ENCODE measurements at places on chromosomes 12 and 14.

DNA sequence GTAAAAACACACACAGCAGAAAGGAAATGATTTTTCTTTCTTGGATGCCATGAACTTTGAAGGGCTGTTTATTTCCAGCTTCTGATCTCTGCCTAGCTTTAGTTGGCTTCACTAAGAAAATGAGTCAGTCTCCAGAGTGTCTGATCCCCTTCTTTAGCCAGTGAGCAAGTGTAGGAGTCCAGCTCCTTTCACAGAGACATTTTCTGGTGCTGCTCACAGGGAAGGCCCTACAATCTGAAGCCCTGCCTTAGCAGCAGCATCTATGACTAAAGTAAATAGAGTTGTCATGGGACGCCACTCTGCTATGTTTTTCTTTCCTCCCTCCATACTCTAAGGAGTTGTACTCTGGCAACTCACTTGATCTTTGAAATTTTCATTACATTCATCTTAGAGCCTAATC is 103.5 kb downstream of the RPAP3 start:
- no peak for DNase-seq

DNA sequence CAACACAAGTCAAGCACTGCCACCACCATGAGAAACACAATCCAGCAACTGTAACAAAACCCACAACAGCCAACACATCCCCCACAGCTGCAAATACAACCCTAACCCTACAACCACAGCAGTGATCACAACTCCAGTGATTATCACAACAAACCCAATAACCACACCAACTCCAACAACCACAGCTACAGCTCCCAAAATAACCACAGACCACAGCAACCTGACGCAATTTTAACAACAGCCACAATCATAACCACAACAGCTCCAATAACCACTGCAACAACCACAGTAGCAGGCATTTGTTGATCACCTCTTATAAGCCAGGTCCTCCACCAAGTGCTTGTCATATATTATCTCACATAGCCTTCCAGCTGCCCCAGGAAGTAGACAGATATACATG is 42.2 kb upstream of the FAM181A start:
- no peak for DNase-seq

GRCh38 chr12:48459259-48459658 is 13.1 kb upstream of the ANP32D start:
- no peak for DNase-seq

DNA sequence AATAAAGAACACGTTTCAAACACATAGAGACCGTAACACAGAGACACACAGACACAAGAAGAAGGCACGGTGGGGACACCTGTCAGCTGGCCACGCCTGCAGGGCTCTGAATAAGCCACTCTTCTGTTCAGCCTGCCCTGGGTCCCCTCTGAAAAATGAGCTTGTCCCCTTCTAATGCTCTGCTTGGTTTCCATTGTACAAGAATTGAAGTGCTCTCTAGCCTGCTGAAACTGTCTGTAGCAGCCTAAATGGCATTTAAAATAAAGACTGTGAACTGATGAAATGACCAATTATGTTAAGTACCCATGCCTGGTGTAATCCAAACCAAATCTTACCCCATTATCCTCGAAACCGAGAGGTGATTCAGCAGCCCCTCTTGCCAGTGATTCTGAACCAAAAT is 139.8 kb downstream of the FOXN3 start:
- DNase-seq, result no peak

DNA sequence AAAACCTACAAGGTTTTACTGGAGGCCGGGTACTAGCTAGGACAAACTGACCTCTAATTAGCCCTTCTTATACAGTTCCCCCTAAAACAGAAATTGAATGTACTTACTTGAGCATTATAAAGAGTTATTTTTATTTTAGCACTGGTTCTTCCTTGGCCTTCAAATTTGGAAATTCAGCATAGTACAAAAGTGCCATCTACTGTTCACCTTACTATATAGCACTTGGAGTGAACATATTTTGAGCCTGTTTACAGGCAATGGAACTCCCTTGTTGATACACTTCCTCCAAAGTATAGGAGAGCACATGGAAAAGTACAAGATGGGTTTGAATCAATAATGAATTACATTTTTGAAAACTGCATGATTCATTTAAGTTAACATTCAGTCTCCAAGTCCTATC is 3.9 kb upstream of the POC1B start:
- peak; percentile 61 for DNase-seq

- no peak for DNase-seq
These were observed 675.0 kb downstream of the TMEM121 start for GRCh38 chr14:106201376-106201775.

- DNase-seq, result no peak
These were observed 206.3 kb upstream of the NOS1 start for GRCh38 chr12:117567644-117568216.

DNA sequence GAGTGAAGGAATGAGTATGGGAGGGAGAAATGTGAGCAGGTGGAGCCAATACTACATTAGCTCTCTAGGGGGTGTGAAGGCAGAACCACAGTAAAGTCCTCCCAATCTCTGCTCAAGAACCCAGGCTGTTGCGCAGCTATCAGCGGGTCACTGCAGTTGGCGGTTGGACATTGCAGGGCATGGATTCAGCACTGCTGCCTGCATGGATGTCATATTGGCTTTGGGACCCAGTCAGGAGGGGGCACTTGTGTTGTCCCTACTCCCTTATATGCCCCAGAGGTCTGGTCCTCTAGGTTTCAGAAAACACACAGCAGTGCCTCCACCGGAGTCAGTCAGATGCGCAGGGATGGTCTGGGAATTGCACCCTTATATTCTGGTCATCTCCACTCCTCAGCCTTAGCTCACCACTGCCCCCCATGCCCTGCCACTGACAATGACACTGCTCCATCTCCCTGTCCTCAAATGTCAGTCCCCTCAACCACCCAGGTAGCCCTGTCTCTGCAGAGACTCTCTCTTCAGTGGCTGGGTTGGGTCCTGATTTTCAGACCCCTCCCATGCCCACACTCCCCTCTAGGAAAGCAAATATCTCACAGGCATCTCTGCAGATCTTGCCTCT is 9.6 kb downstream of the ZDHHC22 start:
- DNase-seq, result no peak

- DNase-seq, result no peak
These were observed 98.7 kb downstream of the EML1 start for GRCh38 chr14:99891900-99892299.

DNA sequence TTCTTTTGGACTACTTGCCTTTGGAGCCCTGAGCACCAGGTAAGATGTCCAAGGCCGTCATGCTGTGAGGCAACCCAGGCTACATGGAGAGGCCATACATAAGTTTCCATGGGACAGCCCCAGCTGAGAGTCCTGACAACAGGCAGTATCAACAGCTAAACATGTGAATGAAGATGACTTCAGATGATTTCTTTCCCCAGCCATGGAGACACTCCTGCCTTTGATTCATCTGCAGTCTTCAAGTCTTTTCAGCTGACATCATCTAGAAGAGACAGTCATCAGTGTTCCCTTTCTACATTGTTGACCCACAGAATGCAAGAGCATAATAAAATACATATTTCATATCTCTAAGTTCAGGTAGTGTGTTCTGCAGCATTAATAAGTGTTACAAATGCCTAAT is 398.7 kb downstream of the BTG1 start:
- DNase-seq, result no peak
